ENCODE measurements at places on chromosomes 5 and 9. TPM values are rescaled to one million over a fixed set of nuclear protein-coding genes. Genes with fewer than 3 reads are reported as not detected.

ZNF608 gene
- total RNA-seq: 9.3 TPM

PTGS1 gene
- total RNA-seq: 4.0 TPM

INSL6 gene
- total RNA-seq: not detected

CXXC5 gene
- total RNA-seq: 74.1 TPM

ECM2 gene
- 8.5 TPM for total RNA-seq

SUSD1 gene
- total RNA-seq: 8.1 TPM

PRDM9 gene
- not detected for total RNA-seq

MOB3B gene
- total RNA-seq: 1.5 TPM

CFAP77 gene
- 2.9 TPM for total RNA-seq

BDP1 gene
- total RNA-seq: 13.8 TPM

NUDCD2 gene
- 11.8 TPM for total RNA-seq

LCP2 gene
- total RNA-seq: 6.7 TPM

C9orf153 gene
- not detected for total RNA-seq

PCDHB3 gene
- total RNA-seq: 0.70 TPM

PCSK5 gene
- total RNA-seq: 4.5 TPM

ZNF483 gene
- 4.2 TPM for total RNA-seq

DMXL1 gene
- 22.6 TPM for total RNA-seq

ADGRD2 gene
- not detected for total RNA-seq
